ENCODE measurements at places on chromosomes 3 and 15.

GRCh38 chr15:34721802-34722438 is 32.9 kb downstream of the GJD2 start:
- no peak for DNase-seq

DNA sequence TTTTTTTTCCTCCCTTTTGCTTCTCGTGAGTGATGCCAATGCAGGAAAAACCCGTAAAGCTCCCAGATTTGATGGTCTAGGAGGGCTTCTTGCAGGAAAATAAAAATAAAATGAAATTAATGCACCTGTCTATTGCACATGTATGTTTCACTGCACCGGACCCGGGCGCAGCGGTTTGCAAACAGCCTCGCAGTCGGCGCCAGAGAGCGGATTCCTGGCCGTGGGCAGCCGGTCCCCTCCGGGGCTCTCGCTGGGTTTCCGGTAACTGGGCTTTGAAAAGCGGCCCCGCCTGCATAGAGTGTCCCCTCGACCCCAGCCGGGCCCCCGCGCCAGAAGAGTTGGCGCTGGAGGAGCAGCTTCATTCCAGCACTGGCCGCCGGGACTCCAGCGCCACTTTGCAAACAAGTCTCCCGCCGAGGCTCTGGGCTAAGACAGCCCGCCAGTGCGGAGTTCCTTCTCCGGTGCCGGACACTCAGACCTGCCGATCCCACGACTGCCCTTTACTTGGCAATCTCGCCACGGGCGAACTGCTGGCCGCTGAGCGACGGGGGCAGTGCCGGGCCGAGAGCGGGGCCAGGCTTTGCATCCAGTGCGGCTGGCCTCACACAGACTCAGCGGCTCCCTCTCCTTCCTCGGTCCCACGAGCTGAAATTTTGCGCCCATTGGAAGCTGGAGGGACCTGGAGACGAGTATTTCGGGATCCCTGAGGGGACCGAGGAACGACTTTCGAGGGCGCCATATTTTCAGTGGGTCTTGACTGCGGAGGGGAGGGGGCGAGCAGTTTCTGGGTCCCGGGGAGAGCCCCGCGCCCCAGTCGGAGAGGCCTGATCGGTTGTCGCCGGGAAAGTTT is 225.9 kb upstream of the C2CD4B start:
- DNase-seq = peak; percentile 21

GRCh38 chr3:32296251-32297204 is 58.0 kb downstream of the CMTM8 start:
- DNase-seq = peak; percentile 34

- DNase-seq = no peak
These were observed 8.7 kb upstream of the MESP2 start for GRCh38 chr15:89767411-89767915.
